ENCODE measurements at places on chromosomes 6 and 20.

DNA sequence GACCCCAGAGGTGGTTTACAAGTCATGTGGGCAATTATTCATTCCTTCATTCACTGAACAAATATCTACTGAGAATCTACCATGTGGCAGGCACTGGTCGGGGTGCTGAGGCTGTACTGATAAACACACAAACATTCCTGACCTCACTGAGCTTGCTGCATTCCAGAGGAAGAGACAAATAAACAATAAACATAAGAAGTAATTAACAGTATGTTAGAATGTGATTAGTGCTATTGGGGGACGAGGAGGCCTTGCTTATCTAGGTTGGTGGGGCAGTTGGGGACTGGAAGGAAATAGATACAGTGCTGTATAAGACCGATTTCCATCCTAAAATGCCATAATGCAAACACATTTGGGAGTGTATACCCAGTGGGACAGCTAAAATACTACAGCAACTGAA, 44.1 kb downstream of the MAK start:
- no peak for DNase-seq

- DNase-seq: no peak
Observed at GRCh38 chr20:13202565-13202964, 18.5 kb upstream of the ISM1 start.

GRCh38 chr6:156199182-156199581, 578.0 kb upstream of the ARID1B start:
- no peak for DNase-seq

DNA sequence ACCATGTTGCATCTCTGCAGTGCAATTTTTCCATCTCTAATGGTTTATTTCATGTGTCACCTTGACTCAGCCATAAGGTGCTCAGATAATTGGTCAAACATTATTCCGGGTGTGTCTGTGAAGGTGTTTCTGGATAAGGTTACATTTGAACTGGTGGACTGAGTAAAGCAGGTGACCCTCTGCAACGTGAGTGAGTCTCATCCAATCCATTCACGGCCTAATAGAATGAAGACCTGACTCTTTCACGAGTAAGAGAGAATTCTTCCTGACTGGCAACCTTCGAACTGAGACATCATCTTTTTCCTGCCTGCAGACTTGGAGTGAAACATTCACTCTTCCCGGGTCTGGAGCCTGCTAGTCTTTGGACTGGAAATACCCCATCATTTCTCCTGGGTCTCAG, 77.1 kb upstream of the SLC22A23 start:
- DNase-seq: no peak

GRCh38 chr20:63194797-63195173, 21.1 kb downstream of the YTHDF1 start:
- DNase-seq: no peak

DNA sequence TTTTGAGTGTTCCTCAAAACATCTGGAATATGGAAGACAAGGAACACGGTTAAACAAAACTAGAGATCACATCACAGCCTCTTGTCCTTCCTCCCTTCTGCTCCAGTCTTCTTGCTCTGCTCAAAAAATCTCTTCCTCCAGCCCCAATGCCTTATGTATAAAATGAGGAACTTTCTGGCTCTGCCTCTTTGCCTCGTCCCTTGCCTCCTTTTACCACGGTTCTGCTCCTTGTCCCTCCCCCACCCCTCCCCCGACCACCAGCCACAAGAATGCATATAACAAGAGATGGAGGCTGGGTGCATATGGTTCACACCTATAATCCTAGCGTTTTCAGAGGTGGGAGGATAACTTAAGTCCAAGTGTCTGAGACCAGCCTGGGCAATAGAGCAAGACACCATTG, 43.6 kb downstream of the PLAGL2 start:
- DNase-seq: no peak

- no peak for DNase-seq
Observed at GRCh38 chr20:49658508-49658907, 55.2 kb downstream of the B4GALT5 start.

- DNase-seq: no peak
Observed at GRCh38 chr6:31727717-31728671, 1.1 kb downstream of the DDAH2 start.

DNA sequence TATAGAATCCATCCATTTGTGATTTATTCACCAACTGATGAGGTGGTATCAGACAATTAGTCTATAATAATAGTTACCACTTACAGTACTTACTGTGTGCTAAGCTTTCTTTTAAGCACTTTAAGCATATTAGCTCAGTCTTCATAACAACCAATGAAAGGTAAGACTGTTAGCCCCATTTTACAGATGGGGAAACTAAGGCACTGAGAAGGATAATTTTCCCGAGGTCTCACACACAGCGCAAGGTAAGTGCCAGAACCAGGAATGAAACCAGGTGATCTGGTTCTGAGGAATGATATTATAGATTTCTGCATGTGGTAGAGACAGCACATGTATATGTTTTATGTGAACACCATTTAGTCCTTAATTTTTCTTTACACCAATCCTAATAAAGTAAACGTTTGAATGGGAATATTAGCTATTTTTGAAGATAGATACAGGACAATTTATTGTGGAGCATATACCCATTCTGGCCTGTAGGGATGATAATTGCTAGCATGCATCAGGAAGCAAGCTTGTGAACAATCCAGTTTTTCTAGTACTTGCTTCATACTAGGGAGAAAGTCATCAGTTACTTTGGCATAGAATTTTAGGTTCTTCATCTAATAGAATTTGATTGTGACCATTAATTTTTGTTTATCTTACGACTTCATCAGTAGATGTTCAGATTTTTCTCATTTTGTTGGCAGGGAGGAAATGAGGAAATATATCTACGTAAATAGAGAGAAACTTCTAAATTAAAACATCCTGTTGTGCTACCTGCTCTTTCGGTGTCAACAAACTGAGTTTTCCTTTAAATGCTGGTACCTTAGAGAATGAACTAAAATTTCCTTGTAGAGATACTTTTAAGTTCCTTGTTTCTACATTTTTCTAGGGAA, 3.0 kb downstream of the YWHAB start:
- no peak for DNase-seq

DNA sequence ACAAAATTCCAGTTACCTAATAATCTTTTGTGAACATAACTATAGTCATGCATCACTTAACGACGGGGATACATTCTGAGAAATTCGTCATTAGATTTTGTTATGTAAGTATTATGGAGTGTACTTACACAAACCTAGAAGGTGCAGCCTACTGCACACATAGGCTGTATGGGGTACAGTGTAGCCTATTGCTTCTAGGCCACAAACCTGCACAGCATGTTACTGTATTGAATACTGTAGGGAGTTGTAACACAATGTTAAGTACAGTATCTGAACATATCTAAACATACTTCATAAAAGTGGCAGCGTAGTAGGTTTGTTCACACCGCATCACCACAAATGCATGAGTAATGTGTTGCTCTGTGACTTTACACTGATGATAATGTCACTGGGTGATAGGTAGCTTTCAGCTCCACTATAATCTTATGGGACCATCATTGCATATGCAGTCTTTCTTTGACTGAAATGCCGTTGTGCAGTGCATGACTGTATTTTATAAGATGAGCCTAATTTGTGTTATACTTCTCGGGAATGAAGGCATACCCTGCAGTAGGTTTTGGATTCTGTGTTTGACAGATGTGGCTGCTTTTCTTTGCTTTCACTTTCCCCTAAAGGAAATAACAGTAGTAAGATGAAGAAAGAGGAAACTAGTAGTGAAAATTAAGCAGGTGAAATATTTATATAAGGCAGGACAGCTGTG, 365.6 kb downstream of the FARS2 start:
- peak; percentile 16 for DNase-seq
